ENCODE measurements at places on chromosomes 16 and 17.

- DNase-seq = no peak
Observed at GRCh38 chr16:1751946-1752345, 19.4 kb downstream of the NME3 start.

DNA sequence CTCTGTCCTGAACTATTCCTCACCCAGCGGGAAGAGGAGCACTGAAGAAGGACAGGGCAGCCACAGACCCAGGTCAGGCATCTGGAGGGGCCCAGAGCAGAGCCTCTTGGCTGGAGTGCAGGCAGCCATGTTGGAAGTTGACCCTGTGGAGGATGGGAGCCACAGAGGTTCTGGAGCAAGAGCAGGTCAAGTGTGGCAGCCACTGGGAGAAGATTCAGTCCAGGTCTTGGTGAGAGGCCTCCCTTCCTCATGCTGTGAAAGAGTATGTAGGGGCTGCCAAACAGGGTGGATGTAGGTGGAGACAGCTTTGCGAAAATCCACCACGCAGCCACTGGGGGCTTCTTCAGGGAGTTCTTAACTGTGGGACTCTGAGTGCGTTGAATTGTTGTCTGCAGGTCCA is 590 bp upstream of the CD79B start:
- DNase-seq = no peak

- no peak for DNase-seq
Observed at GRCh38 chr16:18983565-18984434, at the start of gene TMC7. Gene TMC7, plus strand, starts transcription at chr16:18983934. Its CDS starts 130 bp downstream, at chr16:18984064.

DNA sequence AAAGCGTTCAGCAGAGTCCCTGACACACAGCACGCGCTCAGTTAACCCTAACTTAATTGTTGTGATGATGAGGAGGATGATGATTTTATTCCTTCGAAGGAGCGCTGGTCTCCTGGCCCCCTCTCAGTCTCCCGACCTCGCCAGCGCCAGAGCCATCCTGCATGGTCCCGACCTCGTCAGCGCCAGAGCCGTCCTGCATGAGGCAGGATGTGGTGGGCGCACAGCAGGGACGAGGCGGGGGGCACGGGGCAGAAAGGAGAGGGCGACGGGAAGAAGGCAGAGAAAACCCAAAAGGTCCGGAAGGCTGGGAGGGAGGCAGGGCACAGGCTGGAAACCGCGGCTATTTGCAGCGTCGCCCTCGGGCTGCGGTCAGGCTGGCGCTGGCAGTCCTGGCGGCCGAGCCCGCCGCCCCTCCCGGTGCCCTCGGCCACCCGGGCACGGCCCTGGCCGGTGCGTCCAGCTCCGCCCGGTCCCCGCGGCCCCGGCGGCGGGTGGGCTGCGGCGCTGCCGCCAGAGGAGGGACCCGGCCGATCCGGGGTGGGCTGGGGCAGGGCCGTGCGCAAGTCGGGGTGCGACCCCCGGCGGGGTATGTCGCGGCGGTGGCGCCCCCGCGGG is 3.0 kb upstream of the TAC4 start:
- DNase-seq = no peak

- no peak for DNase-seq
Observed at GRCh38 chr16:11510178-11510973, 76.3 kb downstream of the LITAF start.

DNA sequence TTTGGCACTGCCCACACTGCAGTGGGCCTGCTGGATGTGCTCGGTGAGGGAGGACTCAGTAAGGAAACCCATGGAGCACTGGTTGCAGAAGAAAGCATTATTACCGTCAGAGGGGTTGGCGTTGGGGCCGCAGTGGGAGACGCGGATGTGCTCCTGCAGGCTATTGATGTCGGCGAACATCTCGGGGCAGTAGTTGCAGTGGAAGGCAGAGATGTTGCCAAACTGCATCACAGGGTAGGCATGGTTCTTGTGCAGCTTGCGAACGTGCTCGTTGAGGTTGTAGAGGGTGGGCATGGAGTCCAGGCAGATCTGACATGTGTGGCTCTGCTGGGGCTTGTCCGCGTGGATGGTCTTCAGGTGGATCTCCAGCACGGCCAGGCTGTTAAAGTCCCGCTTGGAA is 218.4 kb downstream of the ZNF423 start:
- DNase-seq = no peak

DNA sequence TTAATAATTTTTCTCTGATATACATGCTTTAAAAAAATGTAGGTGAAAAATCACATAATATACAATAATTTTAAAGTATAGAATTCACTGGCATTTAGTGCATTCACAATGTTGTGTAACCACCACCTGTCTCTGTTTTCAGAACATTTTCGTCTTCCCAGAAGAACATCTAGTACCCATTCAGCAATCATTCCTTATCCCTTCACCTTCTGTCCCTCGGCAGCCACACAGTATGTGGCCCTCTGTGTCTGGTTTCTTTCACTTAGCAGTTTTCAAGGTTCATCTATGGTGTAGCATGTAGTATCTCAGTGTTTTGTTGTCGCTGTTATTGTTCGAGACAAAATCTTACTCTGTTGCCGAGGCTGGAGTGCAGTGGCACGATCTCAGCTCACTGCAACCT is 33.6 kb downstream of the PRPSAP2 start:
- no peak for DNase-seq

GRCh38 chr17:20244671-20245070 is 222.7 kb downstream of the LGALS9B start:
- no peak for DNase-seq

Measured in CD4-positive, alpha-beta T cell (primary cell).